ENCODE measurements at places on chromosomes 12 and 14.
A peak's percentile ranks its signal among the peaks of the same experiment; 100 is the strongest.

GRCh38 chr14:36915081-36915480 is 253.4 kb downstream of the PAX9 start:
- DNase-seq = no peak

DNA sequence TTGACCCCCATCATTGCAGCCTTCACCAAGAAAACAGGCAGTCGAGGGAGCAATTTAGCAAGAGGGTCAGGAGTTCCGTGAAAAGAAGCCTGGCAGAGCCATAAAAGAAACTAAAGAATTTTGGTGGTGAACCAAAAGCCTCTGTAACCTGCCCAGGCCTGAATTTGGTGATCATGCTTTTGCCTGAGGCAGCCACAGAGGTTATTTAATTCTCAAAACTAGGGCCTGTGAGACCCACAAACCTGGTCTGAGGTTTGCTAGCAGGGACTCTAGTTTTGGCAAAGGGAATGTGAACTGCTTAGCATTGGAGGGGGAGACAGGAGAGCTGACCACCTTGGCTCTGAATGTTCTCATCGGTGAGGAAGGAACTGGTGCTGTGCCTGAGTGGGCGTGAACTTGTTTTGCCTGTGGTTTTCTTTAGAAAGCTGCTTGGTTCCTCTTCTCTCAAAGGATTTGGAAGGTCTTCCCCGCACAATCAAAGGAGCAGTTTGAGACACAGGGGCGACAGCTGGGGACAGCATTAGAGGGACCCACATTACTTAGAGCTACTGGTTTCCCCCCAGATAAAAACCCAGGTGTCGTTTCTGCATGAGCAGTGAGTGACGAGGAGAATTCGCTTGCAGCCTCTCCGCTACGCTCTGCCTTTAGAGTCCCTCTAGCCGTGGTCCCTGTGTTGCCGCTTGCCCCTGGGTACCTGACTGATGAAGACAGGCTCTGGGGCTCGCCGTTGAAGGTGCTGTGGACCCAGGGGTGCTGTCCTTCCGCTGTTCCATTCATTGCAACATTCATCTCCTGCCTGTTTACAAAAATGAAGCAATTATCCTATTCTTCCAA is 12.6 kb upstream of the WNT5B start:
- no peak for DNase-seq

DNA sequence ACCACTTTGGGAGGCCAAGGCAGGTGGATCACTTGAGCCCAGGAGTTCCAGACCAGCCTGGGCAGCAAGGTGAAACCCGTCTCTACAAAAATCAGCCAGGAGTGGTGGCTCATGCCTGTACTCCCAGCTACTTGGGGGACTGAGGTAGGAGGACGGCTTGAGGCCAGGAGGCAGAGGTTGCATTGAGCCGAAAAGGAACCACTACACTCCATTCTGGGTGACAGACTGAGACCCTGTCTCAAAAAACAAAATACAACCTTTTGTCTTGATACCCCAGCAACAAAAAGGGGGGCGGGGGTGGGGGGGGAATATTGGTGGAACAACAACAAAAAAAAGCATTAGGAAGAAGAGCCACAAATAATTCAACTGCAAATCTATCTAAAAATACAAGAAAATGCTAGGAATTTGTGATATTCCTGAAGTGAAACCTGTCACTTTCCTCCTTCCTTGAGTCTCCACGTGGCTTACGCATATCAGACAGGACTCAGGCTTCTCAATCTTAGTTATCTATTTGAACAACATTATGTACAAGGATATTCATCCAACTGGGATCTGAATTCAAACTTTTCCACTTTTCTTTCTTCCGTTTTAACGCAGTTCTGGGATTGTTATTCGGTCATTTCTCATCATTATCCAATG is 1.3 kb downstream of the R3HDM2 start:
- DNase-seq = no peak

- DNase-seq = no peak
These were observed 60.2 kb downstream of the KDM2B start for GRCh38 chr12:121520586-121521086.

DNA sequence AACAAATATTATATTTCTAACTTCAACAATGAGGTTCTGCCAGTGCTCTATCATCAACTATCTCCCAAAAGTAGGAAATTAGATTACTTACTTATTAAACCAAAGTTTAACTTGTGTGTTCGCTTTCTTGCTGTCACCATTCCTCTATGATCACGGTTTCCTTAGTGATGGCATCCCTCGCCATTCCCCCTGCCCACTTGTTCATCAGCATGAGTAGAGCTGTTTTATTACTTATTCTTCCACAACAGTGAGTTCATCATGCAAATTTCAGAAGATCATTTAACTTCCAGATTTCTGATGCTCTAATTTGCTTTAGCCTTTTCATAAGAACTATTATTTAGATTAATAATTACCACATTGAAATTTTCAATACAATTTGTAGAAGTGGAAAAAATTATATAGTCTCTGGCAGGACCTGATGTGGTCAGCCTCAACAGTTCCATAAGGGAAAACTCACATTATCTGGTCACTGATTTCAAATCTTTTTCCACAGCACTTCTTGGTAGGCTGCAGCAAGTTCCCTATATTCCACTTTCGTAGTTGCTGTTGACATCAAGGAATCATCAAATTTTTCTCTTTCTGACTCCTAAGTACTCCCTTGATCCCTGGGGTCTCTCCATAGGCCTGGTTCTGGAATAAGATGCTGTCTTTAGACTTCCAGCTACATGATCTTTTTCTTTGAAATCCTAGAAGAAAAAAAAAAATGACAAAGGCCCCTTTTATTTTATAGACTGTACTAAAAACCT is 174.6 kb downstream of the RASSF9 start:
- no peak for DNase-seq

DNA sequence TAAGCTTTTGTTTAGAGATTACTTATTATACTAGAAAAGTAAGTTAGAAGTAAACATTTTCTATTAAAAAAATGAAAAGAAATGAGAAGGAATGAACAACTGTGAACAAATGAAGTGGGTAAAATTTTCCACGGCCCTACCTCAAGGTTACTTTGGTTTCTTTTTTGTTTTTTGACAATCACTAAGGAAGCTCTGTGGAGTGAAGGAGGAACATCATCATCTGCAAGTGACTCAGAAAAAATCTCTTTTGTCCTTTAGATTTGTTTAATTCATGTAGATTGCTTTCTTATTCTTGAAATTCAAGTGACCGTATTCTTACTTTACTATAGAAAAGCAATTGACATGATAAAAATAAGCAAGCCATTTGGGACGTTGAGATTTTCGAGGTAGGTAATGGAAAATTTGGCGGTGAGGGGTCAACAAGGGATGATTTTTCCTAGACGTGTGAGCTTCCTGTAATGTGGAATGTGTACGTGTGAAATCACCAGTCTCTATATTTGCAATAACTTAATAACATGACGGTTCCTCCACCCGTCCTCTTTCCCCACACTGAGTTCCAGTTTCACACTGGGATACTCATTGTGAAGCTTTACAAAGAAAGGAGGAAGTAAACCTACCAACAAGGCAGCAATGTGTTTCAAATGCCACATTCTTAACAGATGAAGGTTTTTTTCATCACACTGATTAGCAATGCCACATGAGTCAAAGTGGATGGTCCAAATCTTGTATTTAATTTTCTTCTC is 62.3 kb upstream of the EGLN3 start:
- DNase-seq = no peak

GRCh38 chr12:5184186-5184585 is 140.5 kb downstream of the KCNA5 start:
- DNase-seq = no peak

- peak; percentile 2 for DNase-seq
These were observed 366.7 kb downstream of the BTG1 start for GRCh38 chr12:91778938-91779400.

DNA sequence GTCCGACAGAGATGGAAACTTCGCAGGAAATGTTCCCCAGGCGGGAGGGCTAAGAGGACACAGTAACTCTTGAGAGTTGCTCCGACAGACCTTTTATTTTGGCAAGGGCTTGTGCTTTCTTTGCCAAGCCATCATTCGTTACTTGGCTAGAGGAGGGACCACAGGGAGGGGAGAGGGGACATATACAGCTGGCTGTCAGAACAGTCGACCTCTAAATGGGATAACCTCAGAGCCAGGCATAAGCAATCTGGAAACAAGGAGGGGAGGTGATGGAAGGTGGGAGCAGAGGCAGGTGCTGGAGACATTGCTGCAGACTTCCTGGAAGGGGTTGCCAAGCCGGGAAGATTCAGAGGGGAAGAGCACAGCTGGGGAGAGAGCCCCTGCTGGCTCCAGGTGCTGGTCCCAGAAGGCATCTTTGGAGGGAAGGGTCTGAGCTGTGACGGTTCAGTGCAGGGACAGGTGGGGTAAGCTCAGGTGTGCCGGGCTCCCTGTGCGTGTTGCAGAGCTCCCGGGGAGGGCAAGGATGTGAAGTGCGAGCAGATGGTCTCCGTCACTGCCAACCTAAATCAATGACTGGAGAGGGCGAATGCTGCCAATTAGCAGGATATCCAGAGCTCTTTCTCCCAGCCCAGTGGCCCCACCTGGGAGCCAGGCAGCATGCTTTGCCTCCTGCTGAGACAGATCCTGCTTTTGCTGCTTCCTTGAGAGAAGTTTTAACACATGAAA is 50.1 kb downstream of the CHST11 start:
- no peak for DNase-seq

DNA sequence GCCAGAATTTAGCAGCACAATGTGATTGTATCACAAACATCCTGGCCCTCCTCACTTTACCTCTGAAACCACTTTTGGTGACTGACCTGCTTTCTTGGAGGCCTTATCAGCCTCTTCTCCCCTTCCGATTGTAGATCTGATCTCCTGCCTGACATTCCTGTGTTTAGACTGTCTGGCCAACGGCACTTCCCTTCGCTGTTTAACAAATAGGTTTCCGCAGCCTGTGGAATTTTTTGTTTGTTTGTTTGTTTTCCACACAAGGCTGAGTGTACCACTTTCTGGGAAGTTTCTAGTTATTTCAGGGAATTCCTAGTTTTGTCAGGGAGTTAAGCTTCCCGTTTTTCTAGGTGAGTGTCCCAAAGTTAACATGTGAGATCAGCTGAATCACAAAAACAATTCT is 65.9 kb upstream of the CDKN3 start:
- no peak for DNase-seq

DNA sequence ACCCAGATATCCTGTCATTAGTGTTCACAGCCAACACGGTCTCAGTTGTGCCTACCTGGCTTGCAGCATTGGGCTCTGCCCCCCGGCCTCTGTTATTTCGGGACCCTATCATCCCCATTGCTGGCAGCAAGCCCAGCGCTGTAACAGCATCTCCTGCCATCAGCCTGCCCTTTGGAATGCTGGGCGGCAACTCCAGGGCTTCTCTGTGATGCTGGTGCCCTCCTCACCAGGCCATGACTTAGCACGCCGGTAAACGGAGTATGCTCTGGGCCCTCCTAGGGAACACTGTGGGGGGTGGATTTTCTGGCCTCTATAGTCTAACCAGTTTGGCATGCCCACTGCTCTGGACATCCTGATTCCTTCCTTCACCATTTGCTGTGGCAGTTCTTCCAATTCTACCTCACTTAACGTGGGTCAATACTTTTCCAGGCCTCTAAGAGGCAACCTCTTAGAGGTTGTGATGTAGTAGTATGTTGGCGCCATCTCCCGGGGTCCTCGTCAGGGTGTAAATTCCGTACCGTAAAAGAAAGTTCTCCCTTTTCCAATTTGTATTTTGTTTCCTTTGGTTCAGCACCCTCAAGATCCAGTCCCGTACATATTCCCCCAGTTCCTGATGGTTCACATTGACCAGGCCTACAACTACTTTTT is 80.0 kb downstream of the SINHCAF start:
- no peak for DNase-seq

DNA sequence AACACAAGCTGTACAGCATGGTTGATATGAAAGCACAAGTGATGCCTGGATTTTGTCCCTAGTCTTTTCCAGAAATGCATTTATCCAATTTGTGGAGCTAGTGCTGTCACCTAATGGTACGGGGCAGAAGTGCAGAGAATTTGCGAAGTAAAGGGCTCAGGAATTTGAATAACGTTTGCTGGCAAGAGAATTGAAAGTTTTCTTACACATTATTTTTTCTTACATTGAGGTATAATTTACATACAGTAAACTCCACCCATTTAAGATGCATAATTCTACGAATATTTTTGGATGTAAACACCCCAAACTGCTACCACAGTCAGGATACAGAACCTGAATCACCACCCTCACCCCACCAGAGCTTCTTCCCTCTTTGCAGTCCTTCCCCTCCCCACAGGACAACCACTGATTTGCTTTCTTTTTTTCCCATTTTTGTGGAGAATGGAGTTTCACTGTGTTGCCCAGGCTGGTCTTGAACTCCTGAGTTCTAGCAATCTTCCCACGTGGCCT is 3.5 kb downstream of the AICDA start:
- DNase-seq = no peak

DNA sequence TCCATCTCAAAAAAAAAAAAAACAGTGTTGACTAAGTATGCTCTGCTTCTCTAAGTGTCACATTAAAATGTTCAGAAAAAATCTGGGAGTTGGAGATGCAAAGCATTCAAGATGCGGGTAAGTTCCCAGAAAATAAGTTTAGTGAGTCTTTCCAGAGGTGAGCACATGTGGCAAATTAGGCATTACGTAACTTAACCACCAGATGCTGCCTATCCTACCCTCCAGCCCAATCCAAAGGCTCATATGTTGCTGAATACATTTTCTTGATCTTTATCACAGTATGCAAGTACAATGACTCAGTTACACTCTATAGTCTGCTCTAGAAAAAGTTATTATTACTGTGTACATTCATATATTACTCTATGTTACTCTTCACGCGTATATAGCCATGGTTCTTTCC is 3.6 kb downstream of the SLC2A14 start:
- DNase-seq = no peak

DNA sequence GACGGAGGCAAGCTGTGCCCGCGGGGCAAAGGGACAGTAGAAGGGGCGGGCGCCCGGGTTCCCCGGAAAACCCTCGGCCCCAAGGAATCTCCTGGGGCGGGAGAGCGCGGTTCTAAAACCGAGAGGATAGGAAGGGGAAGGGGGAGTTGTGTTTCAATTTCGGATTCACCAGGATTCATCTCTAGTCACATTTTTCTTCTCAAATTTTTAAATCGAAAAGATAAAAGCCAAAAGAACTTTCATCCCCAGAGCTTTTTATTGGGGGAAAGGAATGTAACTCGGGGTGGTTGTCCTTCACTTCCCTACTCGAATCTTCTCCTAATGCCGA is 1.4 kb downstream of the BMP4 start:
- DNase-seq = no peak

DNA sequence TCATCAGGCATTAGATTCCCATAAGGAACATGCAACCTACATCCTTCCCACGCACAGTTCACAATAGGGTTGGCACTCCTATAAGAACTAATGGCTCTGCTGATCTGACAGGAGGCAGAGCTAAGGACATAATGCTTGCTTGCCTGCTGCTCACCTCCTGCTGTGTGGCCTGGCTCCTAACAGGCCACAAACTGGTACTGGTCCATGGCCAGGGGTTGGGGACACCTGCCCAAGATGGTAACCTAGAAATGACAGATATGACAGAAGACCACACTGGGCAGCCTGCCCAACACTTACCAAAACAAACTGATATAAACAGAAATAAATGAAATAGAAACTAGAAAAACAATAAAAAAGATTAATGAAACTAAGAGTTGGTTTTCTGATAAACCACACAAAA is 325.6 kb downstream of the SEC23A start:
- no peak for DNase-seq

All from CD8-positive, alpha-beta memory T cell (primary cell).